Fibroblast of skin of scalp (primary cell): ENCODE measurements at places on chromosomes 13 and 19.
A peak's percentile ranks its signal among the peaks of the same experiment; 100 is the strongest.

DNA sequence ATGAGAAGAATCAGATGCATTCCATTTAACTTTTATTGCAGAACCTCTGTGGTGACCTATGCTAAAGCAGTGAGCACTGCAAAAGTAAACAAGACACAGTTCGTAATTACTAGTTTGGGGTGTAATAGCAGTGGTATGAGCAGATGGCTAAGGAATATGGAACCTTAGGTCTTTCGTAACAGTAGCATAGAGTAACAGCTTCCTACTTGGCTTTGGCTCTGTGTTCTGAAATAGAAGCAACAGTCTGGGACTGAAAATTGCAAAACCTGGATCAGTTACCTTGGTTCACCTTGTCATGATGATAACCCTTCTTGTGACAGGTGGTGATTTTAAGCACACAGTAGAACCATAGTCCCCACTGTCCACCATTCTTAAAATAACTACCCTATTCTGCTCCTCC is 303.4 kb downstream of the GPC6 start:
- DNase-seq = no peak

DNA sequence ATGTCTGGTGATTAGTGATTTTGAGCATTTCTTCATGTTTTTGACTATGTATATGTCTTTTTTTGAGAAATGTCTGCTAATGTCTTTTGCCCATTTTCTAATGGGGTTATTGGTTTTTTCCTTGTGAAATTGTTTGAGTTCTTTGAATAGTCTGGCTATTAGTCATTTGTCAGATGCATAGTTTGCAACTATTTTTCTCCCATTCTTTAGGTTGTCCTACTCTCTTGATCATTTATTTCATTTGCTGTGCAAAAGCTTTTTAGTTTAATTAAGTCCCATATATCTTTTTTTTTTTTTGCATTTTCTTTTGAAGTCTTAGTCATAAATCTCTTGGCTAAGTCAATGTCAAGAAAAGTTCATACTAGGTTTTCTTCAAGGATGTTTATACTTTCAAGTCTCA is 449.8 kb downstream of the DACH1 start:
- peak; percentile 13 for DNase-seq

GRCh38 chr19:12769689-12770088 is 5.7 kb downstream of the HOOK2 start:
- DNase-seq = no peak

GRCh38 chr19:49391581-49392399 is 3.7 kb downstream of the KASH5 start:
- peak; percentile 74 for DNase-seq

DNA sequence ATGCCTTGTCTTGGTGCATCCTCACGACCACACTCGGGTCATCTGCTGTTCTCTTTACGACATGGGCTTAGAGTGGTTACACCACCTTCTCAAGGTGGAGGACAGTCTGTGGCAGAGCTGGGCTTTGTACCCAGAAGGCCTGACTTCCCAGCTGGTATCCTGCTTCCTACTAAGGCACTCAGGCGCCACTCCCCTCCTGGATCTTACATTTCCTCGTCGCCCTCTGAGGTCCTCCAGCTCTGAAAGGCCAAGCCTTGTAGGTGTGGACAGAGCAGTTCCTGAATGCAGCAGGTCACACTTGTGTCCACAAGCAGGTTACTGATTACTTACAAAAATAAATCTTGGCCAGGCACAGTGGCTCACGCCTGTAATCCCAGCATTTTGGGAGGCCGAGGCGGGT is 11.9 kb downstream of the SYCE2 start:
- DNase-seq = no peak

DNA sequence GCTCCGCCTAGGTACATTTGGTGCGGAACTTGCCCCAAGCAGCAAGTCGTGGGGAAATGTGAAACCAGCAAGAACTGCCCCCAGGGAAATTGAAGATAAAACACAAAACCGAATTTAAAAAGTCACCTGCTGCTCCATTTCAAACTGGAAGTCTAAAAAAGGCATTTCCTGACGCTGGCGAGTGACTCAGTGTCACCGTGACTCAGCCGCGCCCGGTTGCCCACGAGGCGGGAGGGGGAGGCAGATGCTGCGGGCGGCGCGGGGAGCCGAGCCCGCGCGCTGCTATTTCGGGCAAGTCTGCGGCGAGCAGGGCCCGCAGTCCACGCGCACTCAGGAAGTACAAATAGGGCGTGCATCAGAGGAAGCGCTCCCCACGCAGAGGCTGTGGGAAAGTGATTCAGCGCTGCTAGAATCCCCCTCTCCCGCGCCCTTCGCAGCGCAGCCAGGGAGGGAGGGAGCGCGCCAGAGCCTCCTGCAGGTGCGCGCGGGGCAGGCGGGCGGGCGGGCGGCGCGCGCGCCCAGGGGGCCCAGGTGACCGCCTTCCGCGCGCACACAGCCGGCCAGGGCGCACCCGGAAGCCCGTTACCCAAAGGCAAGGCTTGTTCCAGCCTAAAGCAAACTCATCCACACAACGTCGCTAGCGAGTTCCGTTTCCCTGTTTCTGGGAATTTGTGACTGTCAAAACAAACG is 168.8 kb downstream of the COL4A1 start:
- peak; percentile 73 for DNase-seq

DNA sequence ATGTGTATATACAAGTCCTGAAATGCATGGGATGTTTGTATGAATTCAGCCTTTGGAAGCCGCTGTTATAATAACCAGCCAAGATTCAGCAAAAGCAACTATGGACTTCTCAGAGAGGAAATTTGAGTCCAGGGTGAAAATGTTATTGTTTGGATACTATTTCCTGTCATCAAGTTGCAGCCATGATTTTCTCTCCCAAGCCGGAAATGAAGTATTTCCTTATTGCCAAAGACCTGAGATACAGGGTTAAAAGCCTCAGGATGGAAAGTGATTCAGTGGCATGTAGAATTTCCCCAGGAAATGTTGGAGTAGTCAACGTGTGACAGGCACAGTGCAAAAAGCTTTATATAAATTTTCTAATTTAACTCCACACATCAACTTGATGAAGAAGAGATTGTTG is 133.9 kb downstream of the IRS2 start:
- DNase-seq = no peak
